Stimulated activated CD4-positive, alpha-beta T cell treated with anti-CD3 and anti-CD28 coated beads, Interleukin-15, amount 100 ng/mL, for 24 hours (primary cell): ENCODE measurements at places on chromosomes 6 and 20.

DNA sequence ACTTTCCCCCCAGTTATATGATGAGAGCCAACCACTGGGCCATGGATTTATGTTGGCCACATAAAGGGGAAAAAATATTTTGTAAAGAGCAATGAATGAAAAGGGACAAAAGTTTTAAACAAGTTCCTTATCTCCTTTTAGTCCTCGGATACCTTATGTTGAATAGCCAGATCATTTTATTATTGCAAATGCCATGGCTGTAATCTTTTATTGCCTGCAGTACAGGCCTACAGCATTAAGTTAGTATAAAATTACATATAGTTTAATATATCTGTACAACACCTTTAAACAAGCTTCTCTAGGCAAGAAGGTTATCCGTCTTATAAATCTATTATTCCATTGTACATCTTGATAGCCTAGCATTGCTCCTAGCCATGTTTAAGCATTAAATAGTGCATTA lies 93.9 kb upstream of the SLC35B3 start:
- no peak for DNase-seq

- DNase-seq, result no peak
Observed at GRCh38 chr20:47720636-47721427, 64.4 kb downstream of the SULF2 start.

- DNase-seq, result no peak
Observed at GRCh38 chr6:117304446-117304845, 39.1 kb downstream of the VGLL2 start.

DNA sequence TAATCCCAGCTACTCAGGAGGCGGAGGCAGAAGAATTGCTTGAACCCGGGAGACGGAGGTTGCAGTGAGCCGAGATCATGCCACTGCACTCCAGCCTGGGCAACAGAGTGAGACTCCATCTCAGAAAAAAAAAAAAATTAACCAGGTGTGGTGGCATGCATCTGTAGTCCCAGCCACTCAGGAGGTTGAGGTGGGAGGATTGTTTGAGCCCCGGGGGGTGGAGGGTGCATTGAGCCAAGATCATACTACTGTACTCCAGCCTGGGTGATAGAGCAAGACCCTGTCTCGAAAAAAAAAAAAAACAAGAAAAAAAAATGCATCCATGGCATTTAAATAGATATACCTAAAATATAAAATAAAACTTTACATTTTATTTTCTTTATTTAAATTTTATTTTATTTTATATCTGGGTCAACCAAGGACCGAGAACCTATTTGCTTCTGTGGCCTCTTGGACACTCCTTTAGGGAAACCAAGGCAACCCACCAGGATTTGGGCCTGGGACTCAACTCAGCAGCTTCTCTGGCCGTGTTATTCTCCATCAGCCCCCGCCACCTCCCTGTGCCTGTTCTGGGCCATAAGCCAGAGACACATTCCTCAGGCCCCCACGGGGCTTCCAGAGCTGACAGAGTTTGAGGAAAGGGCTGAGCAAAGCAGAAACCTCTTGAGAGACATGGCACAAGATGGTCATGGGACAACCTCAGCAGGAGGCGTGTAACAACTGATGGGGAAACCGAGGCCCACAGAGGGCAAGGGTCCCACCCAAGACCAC lies 6.2 kb downstream of the SNTA1 start:
- no peak for DNase-seq

DNA sequence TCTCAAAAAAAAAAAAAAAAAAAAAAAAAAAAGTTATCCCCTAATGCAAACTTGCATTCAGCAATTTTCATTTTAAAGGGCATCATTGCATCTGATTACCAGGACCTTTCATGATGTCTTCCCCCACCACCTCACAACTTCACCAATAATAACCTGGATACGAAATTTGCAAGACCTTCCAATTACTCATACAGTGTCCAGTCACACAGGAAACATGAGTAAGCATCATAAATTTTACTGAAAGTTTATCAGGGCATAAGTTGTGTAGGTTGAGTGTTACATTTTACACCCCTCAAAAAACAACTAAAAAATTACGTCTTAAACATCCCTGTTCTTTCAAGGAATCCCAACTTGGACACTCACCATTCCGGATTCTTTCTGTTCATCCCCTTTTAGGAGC lies 79.1 kb upstream of the ANKEF1 start:
- no peak for DNase-seq

DNA sequence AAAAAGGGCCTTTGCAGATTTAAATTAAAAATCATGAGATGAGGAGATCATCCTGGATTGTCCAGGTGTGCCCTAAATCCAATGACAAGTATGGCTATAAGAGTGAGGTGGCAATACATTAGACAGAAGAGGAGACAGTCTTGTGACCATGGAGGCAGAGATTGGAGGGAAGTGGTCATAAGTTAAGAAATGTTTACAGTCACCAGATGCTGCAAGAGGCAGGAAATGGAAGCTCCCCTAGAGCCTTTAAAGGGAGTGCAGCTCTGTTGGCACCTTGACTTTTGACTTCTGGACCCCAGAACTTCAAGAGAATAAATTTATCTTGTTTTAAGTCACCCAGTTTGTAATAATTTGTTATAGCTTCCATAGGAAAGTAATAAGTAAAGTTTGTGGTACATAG lies 61.1 kb downstream of the HMGN3 start:
- DNase-seq, result no peak

DNA sequence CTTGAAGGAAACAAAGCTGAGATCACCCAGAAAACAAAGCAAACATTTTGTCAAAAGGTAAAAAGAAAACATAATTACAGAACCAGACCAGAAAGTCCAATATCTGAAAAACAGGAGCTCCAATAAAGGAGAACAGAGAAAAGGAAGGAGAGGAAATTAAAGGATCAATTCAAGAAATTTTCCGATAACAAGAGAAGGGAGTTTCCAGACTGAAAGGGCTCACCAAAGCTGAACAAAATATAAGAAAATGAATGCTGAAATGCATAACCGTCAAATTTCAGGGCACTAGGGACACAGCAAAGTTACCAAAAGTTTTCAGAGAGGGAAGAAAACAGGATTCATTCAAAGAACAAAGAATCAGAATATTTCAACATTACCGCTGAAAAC lies 23.9 kb downstream of the ILRUN start:
- DNase-seq, result no peak

DNA sequence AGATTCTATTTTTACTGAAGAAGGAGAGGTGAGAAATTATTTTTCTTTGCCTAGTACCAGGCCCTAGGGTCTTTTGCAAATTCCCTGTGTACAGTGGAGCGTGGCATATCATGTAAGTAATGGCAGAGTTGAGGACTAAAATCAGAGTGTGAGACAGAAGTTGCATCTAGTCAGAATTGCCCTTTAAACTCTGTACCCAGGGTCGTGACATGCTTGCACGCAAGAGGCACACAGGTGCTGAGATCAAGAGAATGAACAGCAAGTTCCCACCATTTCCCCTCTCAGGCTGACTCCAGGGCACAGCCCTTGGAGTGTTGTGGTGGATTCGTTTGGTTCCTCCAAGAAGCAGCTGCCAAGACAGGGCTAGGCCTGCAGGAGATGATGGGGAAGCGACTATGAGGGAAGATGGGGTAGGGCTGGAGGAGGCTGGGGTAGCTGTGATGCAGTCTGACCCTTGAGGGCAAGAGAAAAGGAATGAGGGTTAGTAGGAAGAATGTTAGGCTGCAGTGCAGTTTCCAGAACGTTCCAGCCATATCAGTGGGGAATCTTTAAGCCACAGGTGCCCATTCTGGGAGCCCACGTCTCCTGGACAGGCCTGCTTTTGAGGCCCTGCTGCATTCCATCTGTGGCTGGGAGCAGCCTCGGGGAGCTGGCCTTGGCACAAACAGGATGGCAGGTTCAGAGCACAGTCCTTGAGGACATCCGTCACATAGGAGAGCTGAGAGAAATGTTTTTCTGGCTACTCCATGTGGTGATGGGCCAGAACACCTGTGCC lies 6.9 kb downstream of the NELFCD start:
- no peak for DNase-seq
